ENCODE measurements at places on chromosomes 3 and 15.

GRCh38 chr15:68209735-68210408 is 4.7 kb upstream of the CALML4 start:
- DNase-seq: no peak

DNA sequence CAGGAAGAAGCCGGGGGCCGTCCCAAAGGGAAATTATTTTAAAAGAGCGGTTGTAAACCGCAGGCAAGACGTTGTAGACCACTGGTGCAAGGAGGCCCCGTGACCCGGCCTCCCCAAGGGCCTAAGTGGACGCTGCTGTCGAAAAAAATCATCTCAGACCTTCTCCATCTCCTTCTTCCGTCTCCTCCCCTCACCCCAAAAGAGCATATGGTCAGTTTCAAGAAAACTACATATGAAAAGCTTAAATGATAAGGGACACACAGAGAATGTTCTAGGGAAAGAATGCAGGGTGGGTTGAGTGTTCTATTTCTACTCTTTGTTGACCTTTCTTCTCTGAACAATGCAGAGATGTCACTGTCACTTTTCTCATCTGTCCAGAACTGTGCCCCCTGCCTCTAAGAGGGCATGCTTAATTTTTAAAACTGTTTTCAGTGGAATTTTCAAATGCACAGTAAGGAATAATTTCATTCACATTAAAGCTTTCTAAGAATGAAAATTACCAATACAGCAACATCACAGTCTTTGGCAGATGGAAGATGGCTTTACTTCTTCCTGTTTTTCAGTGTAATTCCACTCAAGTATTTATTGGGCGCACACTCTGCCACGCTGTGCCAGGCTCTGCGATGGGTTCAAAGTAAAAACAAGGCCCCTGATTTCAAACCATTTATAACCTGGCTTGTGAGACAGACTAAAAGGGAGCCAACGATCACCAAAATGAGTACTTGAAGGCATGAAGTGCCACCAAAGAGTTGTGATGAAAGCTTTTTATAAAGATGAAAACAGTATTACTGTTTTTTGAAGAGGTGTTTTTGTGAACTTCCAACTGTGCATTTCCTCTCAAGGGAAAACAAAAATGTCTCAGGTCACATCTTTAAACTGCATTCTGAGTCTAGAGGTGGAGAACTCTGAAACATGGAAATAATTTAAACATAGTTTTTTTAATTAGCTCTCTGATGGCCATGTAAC is 891 bp upstream of the TOP2B start:
- DNase-seq: no peak

- no peak for DNase-seq
These were observed 22.7 kb downstream of the APH1B start for GRCh38 chr15:63299943-63300575.

DNA sequence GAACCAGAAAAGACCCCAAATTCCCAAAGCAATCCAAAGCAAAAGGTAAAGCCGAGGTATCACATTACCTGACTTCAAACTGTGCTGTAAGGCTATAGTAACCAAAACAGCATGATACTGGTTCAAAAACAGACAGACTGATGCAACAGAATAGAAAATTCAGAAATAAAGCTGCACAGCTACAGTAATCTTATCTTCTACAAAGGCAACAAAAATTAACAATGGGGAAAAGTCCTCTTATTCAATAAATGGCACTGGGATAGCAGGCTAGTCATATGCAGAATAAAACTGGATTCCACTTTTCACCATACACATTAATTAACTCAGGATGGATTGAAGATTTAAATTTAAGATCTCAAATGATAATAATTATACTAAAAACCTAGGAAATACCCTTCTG is 392.6 kb upstream of the CBLB start:
- no peak for DNase-seq
